ENCODE measurements at places on chromosomes 3 and 15.

DNA sequence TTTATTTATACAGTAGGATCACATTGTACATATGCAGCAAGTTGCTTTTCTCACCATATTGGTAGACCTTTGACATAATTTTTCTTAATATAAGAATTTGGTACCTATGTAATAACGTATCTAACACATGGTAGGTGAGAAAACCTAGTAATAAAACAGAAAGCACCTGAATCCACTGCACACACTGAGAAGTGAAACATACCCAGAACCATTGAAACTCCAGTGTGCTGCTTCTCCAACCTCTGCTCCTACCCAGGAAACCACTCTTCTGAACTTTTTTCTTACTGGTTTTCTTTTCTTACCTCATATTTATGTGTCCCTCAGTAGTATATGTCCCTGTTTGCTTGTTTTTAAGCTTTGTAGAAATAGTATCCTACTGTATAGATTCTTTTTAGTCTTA, 293.0 kb downstream of the UBE2E2 start:
- DNase-seq, result no peak

GRCh38 chr3:10406414-10406813, 85.5 kb upstream of the SEC13 start:
- DNase-seq, result no peak

DNA sequence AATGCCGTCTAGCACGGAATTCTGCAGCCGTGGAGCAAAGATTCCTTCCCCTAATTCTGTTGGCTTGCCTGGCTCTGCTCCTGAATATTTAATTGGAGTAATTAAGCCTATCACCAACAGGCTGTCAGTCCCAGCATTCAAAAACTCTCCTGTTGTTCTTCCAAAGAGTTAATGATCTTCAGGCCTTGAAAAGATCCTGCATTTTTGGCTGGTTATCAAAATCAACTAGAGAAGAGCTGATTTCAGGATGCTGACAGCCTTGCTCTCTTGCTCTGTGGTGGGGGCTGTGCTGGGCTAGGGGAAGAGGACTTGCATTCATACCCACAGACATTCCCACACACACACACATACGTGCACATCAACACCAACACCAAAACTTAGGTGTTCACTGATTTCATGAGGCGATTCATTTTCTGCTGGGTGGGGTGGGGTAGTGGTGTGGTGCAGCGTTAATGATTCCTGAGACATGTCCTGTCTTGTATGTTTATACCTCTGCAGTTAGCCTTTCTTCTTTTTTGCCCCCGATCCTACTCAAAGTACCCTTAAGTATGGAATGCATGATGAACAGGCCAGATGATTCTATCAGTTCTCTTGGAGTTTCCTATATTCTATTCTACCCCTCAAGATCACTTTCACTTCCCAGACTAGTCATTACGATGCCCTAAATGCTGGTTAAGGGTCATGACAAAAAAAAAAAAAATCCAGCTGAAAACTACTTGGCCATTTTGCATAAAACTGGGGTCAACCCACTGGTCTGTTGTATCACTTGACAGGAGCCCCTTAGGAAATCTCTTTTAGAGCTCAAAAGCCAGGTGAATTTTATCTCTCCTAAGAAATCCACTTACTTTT, 42.3 kb downstream of the CPN2 start:
- peak; percentile 13 for DNase-seq

GRCh38 chr15:59333401-59334075, 39.1 kb downstream of the MYO1E start:
- no peak for DNase-seq
